Suppressor macrophage treated with lipopolysaccharide for 4 hours (primary cell): ENCODE measurements at places on chromosomes 1 and 21.
A peak's percentile ranks its signal among the peaks of the same experiment; 100 is the strongest.

GRCh38 chr1:25443030-25443699 is 12.5 kb downstream of the MACO1 start:
- no peak for DNase-seq

GRCh38 chr21:41170859-41171609 is 3.1 kb downstream of the BACE2 start:
- DNase-seq: no peak

- DNase-seq: no peak
Measured at GRCh38 chr1:5522531-5523145, 469.6 kb downstream of the NPHP4 start.

- no peak for DNase-seq
Measured at GRCh38 chr1:64623750-64624191, 121.1 kb upstream of the RAVER2 start.

GRCh38 chr21:39555911-39556590 is 56.7 kb upstream of the B3GALT5 start:
- no peak for DNase-seq

DNA sequence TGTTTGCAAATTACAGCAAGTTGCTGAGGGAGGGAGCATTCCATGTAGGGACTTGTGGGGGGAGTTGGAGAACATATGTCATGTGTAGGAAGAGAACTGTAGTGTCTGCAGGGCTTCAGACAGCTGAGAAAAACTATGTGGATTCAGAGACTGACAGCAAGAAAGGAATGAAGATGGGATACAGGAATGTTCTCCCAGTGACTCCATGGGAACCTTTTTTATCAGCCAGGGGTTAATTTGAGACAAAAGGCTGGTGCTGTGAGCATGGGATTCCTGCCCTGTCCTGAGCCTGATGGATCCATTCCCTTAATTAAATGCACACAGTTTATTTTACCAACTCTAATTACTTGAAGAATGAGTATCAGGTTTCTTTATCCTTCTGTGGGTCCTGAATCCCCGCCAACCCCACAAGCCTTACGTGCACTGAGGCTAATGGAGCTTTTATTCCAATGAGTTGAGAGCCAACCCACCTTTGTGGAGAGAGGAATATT is 26.5 kb upstream of the PLXNA2 start:
- DNase-seq: no peak

GRCh38 chr1:241635556-241636152 is 4.5 kb downstream of the CHML start:
- no peak for DNase-seq

DNA sequence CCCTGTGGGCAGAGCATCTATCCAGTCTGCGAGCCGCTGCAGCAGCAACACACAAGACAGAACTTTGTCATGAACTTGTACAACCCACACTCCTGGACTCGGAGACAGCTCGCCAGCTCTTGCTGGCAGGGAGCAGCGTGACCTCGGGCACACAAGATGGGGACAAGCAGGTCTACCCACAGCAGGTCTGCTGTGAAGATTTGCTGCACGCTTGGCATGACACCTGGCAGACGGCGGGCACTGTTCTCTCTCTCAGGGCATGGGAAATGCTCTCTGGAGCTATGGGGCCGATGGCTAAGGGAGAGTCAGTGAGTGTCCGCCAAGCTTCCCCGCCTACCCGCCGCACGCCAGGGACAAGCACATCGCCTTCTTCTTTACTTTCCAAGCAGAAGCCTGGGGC is 90.0 kb downstream of the STUM start:
- no peak for DNase-seq

DNA sequence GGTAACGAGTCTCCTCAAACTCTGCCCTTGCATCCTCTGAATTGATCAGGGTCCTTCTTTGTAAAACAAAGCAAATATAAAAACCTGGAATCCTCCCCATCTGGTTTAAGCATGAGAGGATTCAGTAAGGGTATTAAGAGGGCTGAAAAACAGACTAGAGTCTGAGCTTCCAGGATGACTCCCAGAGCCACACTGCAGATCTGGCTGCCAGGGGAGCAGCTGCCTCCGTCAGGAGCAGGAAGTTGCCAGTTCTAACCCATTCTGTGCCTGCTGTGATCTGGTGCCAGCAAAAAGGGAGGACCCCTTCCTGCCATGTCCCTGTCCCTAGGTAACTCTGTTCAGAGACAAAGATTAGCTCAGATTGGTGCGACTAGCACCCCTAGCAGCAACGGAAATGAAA is 27.5 kb downstream of the SERTAD4 start:
- DNase-seq: no peak

GRCh38 chr1:166470014-166470413 is 303.2 kb upstream of the FAM78B start:
- DNase-seq: no peak

- DNase-seq: no peak
Measured at GRCh38 chr1:8472668-8473067, 154.8 kb downstream of the SLC45A1 start.

DNA sequence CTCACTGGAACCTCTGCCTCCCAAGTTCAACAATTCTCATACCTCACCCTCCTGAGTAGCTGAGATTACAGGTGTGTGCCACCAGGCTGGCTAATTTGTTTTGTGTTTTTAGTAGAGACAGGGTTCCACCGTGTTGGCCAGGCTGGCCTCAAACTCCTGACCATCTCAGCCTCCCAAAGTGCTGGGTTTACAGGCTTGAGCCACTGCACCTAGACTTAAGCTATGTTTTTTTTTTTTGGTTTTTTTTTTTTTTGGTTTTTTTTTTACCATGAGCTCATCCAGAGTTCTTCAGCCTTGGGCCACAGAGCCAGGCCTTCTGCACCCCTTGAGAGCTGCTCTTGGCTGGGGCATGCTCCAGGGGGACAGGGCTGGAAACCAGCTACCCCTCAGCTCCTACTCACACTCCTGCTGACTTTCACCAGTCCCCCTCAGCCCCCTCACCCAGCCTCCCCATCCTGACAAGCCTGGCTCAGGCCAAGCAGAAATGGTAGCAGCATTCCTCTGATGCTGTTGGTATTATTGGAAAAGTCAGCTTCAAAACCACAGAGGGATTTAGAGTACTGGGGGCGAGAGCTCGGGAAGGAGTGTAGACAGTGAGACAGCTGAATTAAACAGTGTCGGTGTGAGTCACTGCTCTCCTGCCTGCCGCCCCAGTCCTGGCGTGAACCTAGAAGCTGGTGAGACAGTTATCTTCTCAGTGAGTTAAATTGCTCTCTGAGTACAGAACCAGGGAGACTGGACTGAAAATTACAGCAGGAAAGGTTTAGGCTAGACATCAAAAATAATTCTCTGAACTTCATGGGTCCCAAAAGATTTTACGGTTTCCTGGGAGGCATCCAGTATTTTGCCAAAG is 63.7 kb downstream of the NAV1 start:
- no peak for DNase-seq

DNA sequence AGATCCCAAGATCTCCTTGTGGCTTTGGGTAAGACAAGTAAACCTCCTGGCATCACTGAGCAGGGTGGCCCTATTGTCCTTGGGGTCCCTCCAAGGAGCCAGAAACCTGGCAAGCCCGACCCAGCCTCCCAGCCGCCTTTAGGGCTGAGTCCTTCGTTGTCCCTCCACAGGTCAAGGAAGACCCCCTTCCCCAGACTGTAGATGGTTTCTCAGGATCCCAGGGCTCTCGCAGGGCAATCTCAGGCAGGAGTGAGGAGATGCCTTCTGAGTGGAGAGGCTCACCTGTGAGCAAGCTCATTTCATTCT is 71.6 kb upstream of the CSF3R start:
- DNase-seq: no peak

- peak; percentile 77 for DNase-seq
Measured at GRCh38 chr21:33078907-33079582, 9.1 kb downstream of the OLIG1 start.

DNA sequence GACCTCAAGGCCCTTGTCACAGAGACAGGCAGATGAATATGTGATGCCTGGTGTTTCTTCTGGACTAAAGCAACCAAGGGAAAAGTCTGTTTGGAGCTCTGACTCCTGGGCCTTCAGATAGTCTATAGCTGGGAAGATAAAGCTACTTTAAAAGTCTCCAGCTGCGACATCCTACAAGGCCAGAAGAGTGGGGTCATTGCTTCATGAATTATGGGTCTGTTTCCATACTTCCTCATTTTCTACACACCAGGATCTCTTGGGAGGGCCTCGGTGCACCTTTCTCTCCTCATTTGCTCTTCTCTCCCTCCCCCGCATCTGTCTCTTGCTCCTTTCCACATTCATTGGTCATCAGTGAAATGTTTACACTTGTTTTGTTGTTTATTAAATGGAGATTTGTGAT is 44.8 kb downstream of the SYT2 start:
- DNase-seq: no peak

DNA sequence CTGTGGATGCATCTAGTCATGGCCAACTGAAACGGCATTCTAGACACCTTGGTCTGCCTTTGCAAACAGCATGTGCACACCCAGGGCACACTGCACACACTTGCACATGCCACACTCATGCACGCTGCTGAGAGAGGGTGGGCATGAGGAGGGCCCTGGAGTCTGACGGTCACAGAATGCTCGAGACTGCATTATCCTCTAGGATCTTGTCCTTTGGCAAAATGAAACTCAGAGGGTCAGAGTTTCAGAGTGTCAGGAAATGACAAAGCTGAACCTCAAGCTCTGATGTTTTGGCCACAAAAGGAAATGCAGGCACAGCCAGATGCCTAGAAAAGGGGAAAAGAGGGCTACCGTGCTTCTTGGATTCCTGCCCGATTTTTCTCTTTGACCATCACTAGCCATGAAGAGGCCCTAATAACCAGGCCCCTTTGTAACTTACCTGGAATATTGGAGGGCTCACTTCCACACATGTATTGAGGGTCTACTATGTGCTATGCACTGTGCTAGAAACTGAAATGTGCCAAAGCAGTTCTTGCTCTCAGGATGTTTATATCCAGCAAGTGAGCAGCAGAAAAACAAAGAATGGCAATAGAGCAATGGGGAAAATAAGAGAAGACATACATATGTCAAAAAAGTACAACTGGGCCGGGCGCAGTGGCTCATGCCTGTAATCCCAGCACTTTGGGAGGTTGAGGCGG is 65.4 kb downstream of the TOMM20 start:
- DNase-seq: peak; percentile 65

DNA sequence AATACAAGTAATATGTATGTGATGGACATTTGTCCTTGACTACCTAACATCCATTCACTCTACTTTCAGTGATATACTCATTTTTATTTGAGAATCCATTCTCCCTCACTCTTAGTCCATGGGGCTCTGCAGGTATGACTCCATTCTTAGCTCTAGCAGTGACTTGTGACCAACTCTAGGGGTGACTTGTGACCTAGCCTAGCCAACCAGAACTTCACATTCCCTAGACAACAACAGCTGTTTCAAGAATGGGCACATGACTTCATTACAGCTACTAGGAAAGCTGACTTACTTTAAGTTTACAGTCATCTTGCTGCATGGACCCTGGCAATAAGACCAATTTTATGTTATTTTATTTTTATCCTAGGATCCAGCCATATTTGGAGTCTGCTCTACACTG is 23.6 kb upstream of the DDX59 start:
- no peak for DNase-seq

DNA sequence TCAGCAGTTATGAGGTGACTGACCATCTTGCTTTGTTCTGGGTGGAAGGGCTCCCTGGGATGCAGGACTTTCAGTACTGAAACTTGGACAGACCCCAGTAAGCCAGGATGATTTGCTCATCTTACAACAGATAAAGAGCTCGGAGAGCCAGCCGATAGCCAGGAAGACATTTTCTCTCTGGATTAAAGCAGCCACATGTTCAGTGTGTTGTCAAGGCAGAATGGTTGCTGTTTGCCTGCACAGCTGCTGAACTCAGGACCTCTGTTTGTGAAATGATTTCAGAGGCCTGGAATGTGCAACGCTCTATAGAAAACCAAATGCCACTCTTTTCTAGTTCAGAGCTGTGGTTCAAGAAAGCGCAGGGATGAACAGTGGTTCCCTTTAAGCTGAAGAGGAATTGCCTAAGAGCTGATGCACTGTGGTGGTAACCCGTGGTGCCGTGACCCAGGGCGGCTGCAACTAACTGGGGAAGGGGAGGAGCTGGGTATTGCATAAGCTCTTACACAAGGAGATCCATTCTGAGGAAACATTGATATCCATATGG is 40.7 kb downstream of the CASQ2 start:
- DNase-seq: peak; percentile 93

GRCh38 chr1:227299688-227300087 is 18.6 kb downstream of the CDC42BPA start:
- DNase-seq: no peak

GRCh38 chr1:182368903-182369302 is 22.7 kb downstream of the GLUL start:
- DNase-seq: no peak

DNA sequence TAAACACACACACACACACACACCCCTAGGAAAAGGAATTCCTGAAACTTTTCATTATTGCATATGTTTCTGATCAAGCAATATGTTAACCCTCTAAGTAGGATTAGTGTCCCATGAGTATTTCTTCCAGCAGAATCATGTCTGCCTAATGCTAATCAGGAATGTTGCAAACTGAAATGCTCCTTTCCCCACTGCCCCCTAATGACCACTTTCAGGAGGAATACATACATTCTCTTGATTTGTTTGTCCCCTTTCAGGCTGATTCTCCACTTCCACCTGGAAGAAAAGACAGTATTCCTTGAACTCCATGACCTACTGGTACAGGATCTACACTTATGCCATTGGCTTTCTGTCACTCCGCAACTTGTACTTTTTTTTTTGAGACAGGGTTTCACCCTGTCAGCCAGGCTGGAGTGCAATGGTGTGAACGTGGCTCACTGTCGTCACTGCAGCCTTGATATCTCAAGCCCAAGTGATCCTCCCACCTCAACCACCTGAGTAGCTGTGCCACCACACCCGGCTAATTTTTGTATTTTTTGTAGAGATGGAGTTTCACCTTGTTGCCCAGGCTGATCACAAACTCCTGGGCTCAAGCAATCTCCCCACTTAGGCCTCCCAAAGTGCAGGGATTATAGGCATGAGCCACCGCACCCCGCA is 56.7 kb downstream of the LRIG2 start:
- no peak for DNase-seq

DNA sequence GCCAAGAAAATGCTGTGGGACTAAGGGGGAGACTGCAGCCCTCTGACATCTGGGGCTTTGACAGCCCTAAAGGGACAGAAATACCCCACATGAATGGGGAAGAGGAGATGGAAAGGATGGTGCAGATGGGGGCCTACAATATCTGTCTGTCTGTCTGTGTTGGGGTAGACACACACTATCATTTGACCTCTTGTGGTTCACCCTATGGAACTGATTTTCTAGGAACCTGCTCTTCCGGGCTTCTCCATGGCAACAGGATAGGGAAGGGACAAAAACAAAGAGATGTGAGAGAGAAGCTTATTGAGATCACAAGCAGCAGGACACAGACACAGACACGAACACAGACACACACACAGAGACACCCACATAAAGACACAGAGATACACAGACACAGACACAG is 17.1 kb downstream of the KIF21B start:
- no peak for DNase-seq

- DNase-seq: peak; percentile 46
Measured at GRCh38 chr1:43373066-43373940, 5.5 kb upstream of the ELOVL1 start.

GRCh38 chr1:77824079-77824478 is 44.6 kb downstream of the MIGA1 start:
- no peak for DNase-seq
